ENCODE measurements at places on chromosomes 13 and 19.

GRCh38 chr19:17967257-17968051 lies 547 bp downstream of the KCNN1 start:
- peak overlapping the region; percentile 47 for H3K4me3 ChIP-seq
- H3K27me3 ChIP-seq, result peaks cover 6% of the 10 kb centered on the region
- H3K4me1 ChIP-seq, result no peaks in the 10 kb centered on the region
- no peak overlapping the region for H3K27ac ChIP-seq

GRCh38 chr13:50451609-50452008 lies 391.9 kb downstream of the DLEU7 start:
- no peak for DNase-seq
- H3K27me3 ChIP-seq, result no peaks in the 10 kb centered on the region
- no peaks in the 10 kb centered on the region for H3K36me3 ChIP-seq
- H3K4me1 ChIP-seq, result no peaks in the 10 kb centered on the region
- H3K27ac ChIP-seq, result no peak overlapping the region
- no peak overlapping the region for H3K4me3 ChIP-seq

- peaks cover 98% of the 10 kb centered on the region for H3K27me3 ChIP-seq
- H3K4me3 ChIP-seq, result no peak overlapping the region
- no peak for DNase-seq
- H3K36me3 ChIP-seq, result no peaks in the 10 kb centered on the region
- peaks cover 20% of the 10 kb centered on the region for H3K4me1 ChIP-seq
Observed at GRCh38 chr19:55369653-55370304, 484 bp downstream of the IL11 start.

DNA sequence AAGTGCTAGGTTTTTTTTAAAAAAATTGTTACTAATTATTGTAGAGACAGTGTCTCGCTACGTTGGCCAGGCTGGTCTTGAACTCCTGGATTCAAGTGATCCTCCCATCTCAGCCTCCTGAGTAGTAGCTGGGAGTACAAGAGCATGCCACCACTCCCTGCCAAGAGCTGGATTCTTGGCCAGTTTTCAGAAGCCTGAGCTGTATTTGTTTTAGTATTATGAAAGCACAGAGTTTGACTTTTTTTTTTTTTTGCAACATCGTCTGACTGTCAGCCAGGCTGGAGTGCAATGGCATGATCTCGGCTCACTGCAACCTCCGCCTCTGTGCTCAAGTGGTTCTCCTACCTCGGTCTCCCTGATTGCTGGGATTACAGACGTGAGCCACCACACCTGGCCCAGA lies 7.0 kb downstream of the ARMC6 start:
- no peaks in the 10 kb centered on the region for H3K27me3 ChIP-seq
- peaks cover 12% of the 10 kb centered on the region for H3K4me1 ChIP-seq
- no peak for DNase-seq
- H3K36me3 ChIP-seq, result peaks cover 9% of the 10 kb centered on the region

DNA sequence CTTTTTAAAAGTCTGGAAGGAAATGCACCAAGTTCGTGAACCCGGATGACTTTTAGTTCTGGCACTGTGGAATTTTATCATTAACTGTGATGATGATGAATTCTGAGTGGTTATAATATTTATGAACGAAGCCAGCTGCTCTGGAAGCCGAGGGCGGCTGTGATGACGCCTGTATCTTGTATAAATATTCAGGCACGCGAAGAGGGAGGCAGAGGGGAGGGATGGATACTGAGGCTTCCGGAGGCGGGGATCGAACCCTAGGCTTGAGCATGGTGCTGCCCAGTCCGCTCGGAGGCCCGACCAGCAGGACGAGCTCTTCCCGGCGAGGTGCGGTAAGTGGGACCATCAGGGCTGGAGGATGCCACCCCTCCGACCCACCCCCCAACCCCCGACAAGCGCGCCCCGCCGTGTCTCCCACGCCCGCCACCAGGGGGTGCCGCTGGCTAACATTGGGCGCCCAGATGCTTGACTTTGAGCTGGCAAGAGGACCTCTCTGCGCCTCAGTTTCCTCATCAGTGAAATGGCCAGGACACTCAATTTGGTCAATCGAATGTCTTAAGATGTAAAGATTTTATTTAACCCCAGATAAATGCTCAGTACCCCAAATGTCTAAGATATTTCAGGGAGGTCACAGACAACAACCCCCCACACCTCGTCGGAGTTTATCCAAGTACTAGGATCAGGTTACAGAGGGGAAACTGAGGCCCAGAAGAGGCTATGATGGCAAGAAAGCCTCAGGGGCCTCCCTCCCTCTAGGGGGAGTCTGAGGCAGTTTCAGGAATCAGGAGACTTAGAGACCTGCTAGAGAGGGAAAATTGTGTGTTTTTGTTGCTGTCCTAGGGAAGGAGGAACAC lies 4.5 kb upstream of the RAB3A start:
- DNase-seq, result no peak
- H3K36me3 ChIP-seq, result no peaks in the 10 kb centered on the region

GRCh38 chr19:5914358-5914774 lies 312 bp downstream of the CAPS start:
- H3K36me3 ChIP-seq, result peaks cover 67% of the 10 kb centered on the region
- H3K4me1 ChIP-seq, result peaks cover 14% of the 10 kb centered on the region
- no peak overlapping the region for H3K4me3 ChIP-seq
- no peak for DNase-seq

DNA sequence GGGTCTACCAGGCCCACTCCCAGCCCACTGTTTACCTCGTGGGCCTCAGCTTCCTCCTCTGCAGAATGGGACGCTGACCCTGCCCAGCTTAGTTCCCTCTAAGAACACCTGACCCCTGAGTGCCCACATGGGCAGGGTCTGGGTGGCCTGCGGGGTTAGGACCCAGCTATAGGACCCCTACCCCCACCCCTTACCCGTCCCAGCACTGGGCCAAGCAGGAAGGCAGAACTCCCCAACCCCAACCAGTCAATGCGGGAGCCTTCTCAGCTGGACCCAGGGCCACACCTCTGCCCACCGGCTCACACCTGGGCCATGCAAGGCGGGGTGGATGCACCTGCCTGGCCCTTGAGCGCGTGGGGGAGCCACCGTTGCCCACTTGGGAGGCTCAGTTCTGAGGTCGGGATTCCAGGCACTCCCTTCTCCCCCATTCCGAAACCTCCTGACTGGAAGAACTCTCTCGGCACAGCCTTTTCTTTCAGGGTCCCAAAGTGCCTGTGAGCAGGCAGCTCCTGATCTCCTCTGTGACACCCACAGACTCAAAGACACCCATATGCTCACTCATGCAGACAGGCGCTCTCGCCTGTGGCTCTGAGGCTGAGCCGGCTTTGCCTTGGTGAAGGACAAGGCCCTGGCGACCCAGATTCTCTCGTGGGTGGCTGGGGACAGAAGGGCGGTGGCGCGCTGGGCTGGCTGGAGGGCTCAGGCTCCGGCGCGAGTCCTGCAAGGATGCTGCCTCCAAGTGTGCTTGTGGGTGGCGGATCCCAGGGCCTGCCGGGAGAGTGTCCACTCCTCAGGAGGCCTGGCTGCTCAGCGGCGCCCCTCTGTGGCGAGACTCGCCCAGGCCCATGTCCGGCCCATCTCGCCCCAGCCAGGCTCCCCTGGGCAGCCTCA lies 27.9 kb upstream of the PARP4 start:
- H3K36me3 ChIP-seq, result no peaks in the 10 kb centered on the region
- peaks cover 6% of the 10 kb centered on the region for H3K4me1 ChIP-seq
- H3K27ac ChIP-seq, result no peak overlapping the region
- no peak for DNase-seq
- H3K27me3 ChIP-seq, result peaks cover 50% of the 10 kb centered on the region

- H3K4me1 ChIP-seq, result no peaks in the 10 kb centered on the region
- DNase-seq, result no peak
- no peaks in the 10 kb centered on the region for H3K27me3 ChIP-seq
- H3K27ac ChIP-seq, result peak overlapping the region; percentile 53
- H3K4me3 ChIP-seq, result no peak overlapping the region
Observed at GRCh38 chr13:97109256-97109655, 112.9 kb upstream of the MBNL2 start.

GRCh38 chr19:34507414-34508067 lies 26.0 kb downstream of the WTIP start:
- H3K27me3 ChIP-seq, result no peaks in the 10 kb centered on the region
- no peak for DNase-seq
- H3K4me1 ChIP-seq, result peaks cover 3% of the 10 kb centered on the region
- H3K27ac ChIP-seq, result no peak overlapping the region
- H3K36me3 ChIP-seq, result no peaks in the 10 kb centered on the region

GRCh38 chr19:45023048-45023447 lies 15.8 kb upstream of the CLASRP start:
- H3K27ac ChIP-seq, result no peak overlapping the region
- H3K36me3 ChIP-seq, result no peaks in the 10 kb centered on the region
- no peaks in the 10 kb centered on the region for H3K4me1 ChIP-seq
- H3K4me3 ChIP-seq, result no peak overlapping the region

- H3K27ac ChIP-seq, result no peak overlapping the region
- H3K4me3 ChIP-seq, result no peak overlapping the region
- peaks cover 11% of the 10 kb centered on the region for H3K4me1 ChIP-seq
Observed at GRCh38 chr19:13869281-13869680, 7.7 kb upstream of the NANOS3 start.

- no peaks in the 10 kb centered on the region for H3K36me3 ChIP-seq
- DNase-seq, result no peak
- H3K27ac ChIP-seq, result no peak overlapping the region
- H3K27me3 ChIP-seq, result no peaks in the 10 kb centered on the region
Observed at GRCh38 chr13:72141855-72142519, 275.0 kb upstream of the DACH1 start.

DNA sequence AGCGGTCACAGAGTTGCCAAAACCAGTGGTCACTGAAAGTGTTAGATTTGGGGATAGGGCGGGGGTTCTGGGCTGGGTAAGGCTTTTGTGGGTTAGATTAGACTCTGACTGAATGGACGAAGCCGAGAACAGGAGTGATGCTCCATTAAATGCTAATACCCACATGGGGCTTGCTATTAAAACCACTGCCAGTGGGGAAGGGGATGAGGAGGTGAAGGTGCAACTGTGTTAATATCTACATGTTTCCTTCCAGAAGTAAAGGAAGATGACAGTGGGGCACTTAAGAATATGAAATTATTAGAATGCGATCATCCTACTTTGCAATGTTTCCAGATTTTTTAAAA lies 573 bp upstream of the ZNF614 start:
- no peaks in the 10 kb centered on the region for H3K4me1 ChIP-seq
- no peaks in the 10 kb centered on the region for H3K27me3 ChIP-seq
- H3K4me3 ChIP-seq, result peak overlapping the region; percentile 71

GRCh38 chr13:52650731-52651130 lies 1.9 kb upstream of the SUGT1 start:
- peaks cover 3% of the 10 kb centered on the region for H3K36me3 ChIP-seq
- DNase-seq, result no peak
- H3K4me1 ChIP-seq, result peaks cover 28% of the 10 kb centered on the region
- peak overlapping the region; percentile 89 for H3K4me3 ChIP-seq
- H3K27me3 ChIP-seq, result no peaks in the 10 kb centered on the region

GRCh38 chr19:13764821-13765394 lies 586 bp downstream of the MRI1 start:
- peaks cover 6% of the 10 kb centered on the region for H3K4me1 ChIP-seq
- DNase-seq, result no peak
- peak overlapping the region; percentile 67 for H3K27ac ChIP-seq
- no peaks in the 10 kb centered on the region for H3K27me3 ChIP-seq
- H3K4me3 ChIP-seq, result peak overlapping the region; percentile 87

GRCh38 chr19:31226151-31226935 lies 122.9 kb downstream of the TSHZ3 start:
- H3K27ac ChIP-seq, result no peak overlapping the region
- H3K4me1 ChIP-seq, result no peaks in the 10 kb centered on the region
- no peak overlapping the region for H3K4me3 ChIP-seq
- H3K36me3 ChIP-seq, result no peaks in the 10 kb centered on the region
- no peak for DNase-seq

- no peaks in the 10 kb centered on the region for H3K27me3 ChIP-seq
- no peak overlapping the region for H3K4me3 ChIP-seq
- no peaks in the 10 kb centered on the region for H3K36me3 ChIP-seq
- no peaks in the 10 kb centered on the region for H3K4me1 ChIP-seq
- DNase-seq, result no peak
- H3K27ac ChIP-seq, result no peak overlapping the region
Observed at GRCh38 chr13:79534596-79534995, 53.6 kb downstream of the NDFIP2 start.

GRCh38 chr13:33634546-33634982 lies 183.4 kb upstream of the RFC3 start:
- peak overlapping the region; percentile 68 for H3K27ac ChIP-seq
- no peaks in the 10 kb centered on the region for H3K27me3 ChIP-seq
- H3K4me3 ChIP-seq, result no peak overlapping the region
- H3K36me3 ChIP-seq, result no peaks in the 10 kb centered on the region
- no peak for DNase-seq

DNA sequence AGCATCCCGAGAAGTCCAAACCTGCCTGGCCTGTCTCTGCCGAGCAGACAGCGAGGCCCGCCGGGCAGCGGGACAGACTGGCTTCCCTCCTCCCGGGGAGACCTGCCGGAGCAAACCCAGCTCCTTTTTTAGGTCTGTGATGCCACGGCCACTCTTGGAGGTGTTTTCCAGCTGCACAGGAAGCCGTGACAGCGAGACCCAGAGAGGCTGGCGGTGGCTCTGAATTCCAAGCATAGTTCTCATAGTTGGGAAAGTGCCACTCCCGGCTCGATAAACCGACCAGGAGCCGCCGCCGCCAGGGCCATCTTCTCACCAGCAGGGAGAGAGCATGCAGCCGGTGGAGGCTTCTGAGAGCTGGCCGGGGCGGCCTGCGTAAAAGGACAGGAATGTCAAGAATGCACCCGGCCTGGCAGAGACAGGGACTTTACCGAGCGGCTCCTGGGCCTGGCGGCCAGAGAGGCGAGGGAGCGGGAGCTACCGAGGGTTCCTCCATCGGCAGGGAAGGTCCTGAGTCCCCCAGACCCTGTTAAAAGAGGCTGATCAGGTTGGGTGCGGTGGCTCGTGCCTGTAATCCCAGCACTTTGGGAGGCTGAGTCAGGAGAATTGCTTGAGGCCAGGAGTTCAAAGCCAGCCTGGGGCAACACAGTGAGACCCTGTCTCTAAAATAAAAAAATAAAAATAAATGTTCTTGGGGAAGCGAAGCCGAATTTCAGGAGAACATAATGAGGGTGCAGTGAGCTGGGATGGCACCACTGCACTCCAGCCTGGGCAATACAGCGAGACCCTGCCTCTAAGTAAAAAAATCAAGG lies 64.9 kb downstream of the GADD45B start:
- H3K27me3 ChIP-seq, result no peaks in the 10 kb centered on the region
- H3K27ac ChIP-seq, result peak overlapping the region; percentile 90
- H3K36me3 ChIP-seq, result no peaks in the 10 kb centered on the region
- no peak for DNase-seq

GRCh38 chr19:47762615-47763308 lies 15.7 kb upstream of the SELENOW start:
- peaks cover 4% of the 10 kb centered on the region for H3K36me3 ChIP-seq
- no peaks in the 10 kb centered on the region for H3K4me1 ChIP-seq
- H3K4me3 ChIP-seq, result no peak overlapping the region
- no peaks in the 10 kb centered on the region for H3K27me3 ChIP-seq
- DNase-seq, result no peak

DNA sequence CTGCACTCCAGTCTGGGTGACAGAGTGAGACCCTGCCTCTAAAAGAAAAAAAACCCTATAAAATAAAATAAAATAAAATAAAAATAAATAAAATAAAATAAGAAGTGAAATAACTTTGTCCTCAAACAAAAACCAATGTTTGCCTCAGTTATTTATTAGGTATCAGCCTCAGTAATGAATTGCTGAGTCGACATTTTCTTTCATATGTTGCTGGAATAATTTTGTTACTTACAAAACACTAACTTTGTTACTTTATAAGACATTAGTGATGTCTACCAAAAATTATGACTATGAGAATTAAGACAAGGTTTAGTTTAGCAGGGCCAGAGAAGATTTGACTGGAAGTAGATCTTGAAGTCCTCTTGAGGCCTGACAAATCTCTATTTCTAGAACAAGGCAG lies 2074.5 kb upstream of the PCDH20 start:
- H3K4me1 ChIP-seq, result no peaks in the 10 kb centered on the region
- H3K4me3 ChIP-seq, result no peak overlapping the region
- H3K27me3 ChIP-seq, result no peaks in the 10 kb centered on the region
- no peaks in the 10 kb centered on the region for H3K36me3 ChIP-seq

Data from esophagus squamous epithelium (tissue), 5 donors.